ENCODE measurements at places on chromosomes 7 and 10.

DNA sequence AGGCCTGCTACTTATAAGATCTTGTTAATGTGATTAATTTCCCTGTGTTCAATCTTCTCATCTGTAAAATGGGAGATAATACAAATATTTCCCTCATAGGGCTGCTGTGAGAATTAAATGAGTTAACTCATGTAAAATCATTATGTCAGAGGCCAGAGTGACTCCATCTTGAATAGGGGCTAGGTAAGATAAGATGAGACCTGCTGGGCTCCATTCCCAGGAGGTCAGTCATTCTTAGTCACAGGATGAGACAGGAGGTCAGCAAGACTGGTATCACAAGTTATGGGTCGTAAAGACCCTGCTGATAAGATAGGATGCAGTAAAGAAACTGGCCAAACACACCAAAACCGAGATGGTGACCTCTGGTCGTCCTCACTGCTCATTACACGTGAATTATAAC lies 200.7 kb downstream of the CYP26A1 start:
- DNase-seq, result no peak

GRCh38 chr7:3955026-3955425 lies 654.0 kb downstream of the SDK1 start:
- no peak for DNase-seq

DNA sequence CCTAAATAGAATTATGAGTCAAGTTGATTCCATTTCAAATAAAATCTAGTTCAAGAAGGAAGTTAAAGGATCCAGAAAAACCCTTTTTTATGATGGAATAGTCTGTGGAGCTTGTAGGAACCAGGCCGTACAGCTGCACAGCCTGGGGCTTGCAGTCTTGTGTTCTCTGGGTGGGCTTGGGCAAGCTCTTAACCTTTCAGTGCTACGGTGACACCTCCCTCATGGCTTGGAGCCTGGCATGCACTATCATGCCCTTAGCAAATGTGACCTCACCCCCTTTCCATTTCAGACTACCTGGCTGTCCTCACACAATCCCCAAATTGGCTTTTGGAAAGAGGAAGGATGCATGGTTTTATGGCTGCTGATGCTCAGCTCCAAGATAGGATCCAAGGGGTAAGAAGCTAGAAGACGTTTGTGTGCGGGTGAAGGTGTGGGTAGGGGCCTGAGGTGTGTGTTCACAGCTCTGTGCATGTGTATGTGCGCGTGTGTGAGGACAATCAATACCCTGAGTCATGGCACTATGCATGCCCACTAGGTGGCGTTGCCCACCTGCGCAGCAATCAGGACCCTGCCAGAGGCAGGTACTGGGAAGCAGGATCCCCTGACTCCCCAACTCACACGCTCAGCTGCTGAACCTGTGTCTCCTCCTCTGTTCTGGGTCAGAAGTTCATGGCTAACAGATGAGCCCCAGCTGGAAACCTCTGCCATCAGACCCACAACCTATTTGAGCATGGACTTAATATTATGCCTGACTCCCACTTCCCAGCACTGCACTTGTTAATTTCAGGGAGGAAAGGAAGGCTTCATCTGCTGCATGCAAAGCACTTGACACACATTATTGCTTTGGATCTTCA lies 113.4 kb downstream of the PTPN20 start:
- peak; percentile 52 for DNase-seq

DNA sequence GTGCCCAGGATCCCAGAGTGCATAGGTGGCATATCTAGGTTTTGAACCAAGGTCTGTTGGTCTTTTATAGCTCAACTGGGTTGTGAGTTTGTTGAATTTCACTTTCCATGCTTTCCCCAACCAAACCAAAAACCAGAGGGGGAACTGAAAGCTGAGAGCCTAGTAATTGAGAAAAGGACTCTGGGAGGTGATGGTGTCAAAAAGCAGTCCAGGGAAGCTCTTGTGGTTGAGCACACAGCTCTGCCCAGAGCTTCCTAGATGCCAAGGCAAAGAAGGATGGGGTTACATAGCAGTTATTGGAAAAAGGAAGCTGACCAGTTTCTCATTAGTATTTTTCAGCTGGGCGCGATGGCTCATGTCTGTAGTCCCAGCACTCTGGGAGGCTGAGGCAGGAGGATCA lies 9.9 kb downstream of the POR start:
- DNase-seq, result no peak

- DNase-seq, result no peak
Measured at GRCh38 chr7:4699841-4700240, 17.7 kb downstream of the FOXK1 start.

DNA sequence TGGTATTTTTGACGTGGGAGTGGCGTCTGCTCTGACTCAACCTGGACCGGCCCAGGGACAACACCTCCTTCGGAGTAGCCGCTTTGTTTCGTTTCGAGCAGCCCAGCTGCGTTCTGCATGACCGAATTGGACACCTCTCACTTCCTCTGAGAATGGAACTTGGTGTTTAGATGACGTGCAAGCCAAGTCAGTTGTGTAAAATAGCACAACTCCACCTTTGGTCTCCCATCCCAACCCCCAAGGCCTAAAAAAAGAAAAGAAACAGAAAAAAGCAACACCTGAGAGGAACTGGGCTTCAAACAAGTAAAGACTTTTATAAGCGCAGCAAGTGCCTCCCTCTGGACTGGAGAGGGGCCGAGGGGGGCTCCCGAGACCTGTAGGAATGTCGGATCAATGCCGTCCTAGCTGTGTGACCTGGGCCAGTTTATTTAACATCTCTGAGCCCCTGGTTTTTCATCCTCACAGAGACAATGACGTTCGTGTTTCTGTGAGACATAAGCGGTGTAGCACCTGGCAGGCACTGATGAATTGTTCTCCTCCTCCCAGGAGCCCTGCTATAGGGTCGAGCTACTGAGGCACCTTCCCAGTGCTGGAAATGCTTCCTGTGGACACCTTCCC lies 52.0 kb upstream of the SMNDC1 start:
- DNase-seq, result no peak

GRCh38 chr7:121985476-121986030 lies 112.6 kb downstream of the PTPRZ1 start:
- no peak for DNase-seq

- no peak for DNase-seq
Measured at GRCh38 chr7:131011432-131011742, 277.4 kb upstream of the KLF14 start.

GRCh38 chr10:93080350-93081046 lies 6.8 kb downstream of the CYP26A1 start:
- DNase-seq, result no peak

- no peak for DNase-seq
Measured at GRCh38 chr10:95408983-95409873, 118.4 kb upstream of the PDLIM1 start.

Data from iPS DF 6.9 (cell line).